WERI-Rb-1 (cell line): ENCODE measurements at places on chromosomes 16 and 17.
A peak's percentile ranks its signal among the peaks of the same experiment; 100 is the strongest.

- DNase-seq, result no peak
Measured at GRCh38 chr17:15942207-15942833, 2.6 kb upstream of the ADORA2B start.

DNA sequence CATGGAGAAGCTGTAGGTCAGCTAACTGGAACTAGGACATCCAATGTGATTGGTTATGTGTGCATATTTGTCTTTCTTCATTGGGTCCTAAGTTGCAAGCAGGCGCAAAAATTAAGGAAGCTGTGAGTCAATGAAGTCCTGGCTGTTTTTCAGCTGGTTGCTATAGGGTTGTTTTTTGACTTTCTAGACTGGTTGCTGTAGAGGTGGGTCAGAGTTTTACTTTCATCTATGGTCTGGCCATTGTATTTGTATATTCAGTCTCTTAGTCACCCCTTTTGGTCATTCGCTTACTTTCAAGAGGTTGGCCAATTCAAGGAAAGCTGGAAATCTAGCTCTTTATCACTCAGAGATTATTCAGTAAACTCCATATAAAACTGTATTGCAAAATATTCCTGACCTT is 62.0 kb upstream of the AMZ2 start:
- no peak for DNase-seq

GRCh38 chr16:6803176-6803575 is 529.5 kb upstream of the RBFOX1 start:
- DNase-seq, result no peak

GRCh38 chr16:22318690-22319358 is 21.6 kb downstream of the POLR3E start:
- peak; percentile 57 for DNase-seq

DNA sequence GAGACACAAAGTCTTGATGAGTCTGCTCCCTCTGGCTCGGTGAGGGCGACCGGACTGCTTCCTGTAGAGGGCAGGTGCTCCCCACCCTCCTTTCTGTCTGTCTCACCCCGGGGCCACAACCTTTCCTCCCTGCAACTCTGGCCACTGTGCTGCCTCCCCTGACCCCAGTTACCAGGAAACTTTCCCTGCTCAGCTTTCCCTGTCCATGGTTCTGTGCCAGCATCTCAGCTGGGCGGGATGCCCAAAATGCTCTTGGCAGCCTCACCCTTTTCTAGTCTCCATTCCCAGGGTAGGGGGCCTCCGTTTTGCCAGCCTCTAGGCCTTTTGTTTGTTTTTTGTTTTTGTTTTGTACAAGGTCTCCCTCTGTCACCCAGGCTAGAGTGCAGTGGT is 1.4 kb downstream of the PLD2 start:
- DNase-seq, result no peak

DNA sequence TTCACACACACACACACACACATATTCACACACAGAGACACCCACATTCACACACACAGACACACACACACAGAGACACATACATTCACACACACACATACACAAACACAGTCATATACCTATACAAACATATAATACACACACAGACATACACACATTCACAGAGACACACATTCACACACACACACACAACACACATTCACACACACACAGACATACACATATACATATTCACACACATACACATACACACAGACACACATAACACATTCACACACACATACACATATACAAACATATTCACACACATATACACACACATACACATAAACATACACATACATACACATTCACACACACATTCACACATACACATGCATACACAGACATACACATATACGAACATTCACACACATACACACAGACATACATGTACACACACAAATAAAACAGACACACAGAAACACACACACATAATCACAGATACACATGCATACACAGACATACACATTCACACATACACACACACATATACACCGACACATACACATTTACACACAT is 7.9 kb downstream of the PRCD start:
- no peak for DNase-seq

DNA sequence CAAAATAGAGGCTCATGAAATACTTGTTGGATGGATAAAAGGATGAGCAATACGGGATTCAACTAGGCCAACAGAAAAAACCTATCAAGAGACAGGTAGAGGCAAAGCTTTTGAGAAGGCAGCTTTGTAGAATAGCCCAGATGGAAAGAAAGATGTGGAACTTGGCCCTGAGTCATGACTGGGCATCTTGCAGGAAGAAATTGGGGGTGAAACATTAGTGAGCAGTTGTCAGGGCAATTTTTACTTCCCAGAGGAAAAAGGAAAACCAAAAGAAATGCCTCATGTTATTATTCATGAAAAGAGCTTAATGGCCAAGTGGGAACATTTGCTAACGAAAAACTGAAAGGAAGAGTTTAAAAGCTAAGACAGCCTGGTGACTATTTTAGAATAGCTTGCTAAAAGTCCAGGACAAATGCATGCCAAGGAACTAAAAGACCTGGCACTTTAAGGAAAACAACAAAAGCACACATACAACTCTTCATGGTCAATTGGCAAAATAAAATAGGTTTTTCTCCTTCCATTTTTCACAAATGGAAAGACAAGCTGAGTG is 180.1 kb downstream of the HS3ST3A1 start:
- no peak for DNase-seq

GRCh38 chr16:30728899-30729672 is 19.1 kb upstream of the PHKG2 start:
- no peak for DNase-seq

GRCh38 chr17:44518032-44518431 is 14.8 kb upstream of the GPATCH8 start:
- DNase-seq, result no peak

- DNase-seq, result no peak
Measured at GRCh38 chr16:2157480-2158261, 2.1 kb downstream of the TRAF7 start.

- DNase-seq, result no peak
Measured at GRCh38 chr17:64269687-64270649, 6.9 kb upstream of the TEX2 start.

GRCh38 chr16:56351481-56351880 is 73.9 kb downstream of the AMFR start:
- no peak for DNase-seq

DNA sequence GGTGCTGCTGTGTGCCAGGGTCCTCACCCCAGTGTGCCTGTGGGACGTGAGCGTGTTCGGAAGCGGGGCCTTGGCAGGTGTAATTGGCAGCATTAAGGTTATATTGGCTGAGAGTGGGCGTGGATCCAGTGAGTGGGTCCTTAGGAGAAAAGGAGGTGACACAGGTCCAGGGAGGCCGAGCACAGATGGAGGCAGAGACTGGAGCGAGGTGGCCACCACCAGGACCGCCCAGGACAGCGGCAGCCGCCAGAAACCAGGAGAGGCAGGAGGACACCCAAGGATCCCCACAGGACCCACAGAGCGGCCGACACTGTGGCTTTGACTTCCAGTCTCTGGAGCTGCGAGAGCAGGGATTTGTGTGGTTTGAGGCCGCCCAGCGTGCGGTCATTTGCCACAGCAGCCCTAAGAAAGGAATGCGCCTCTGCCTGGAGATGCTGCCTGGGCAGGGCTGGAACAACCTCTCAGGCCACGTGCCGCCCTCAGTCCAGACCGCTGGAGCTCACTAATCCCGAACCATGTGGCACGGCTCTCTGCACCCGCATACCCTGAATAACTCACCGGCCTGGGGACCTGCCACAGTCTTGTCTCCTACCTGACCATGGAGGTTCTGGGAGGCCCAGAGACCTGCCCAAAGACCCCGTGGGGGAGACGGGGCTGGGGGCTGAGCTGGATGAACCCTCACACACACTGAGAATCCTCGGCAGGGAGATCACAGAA is 45.4 kb downstream of the SOX8 start:
- no peak for DNase-seq

DNA sequence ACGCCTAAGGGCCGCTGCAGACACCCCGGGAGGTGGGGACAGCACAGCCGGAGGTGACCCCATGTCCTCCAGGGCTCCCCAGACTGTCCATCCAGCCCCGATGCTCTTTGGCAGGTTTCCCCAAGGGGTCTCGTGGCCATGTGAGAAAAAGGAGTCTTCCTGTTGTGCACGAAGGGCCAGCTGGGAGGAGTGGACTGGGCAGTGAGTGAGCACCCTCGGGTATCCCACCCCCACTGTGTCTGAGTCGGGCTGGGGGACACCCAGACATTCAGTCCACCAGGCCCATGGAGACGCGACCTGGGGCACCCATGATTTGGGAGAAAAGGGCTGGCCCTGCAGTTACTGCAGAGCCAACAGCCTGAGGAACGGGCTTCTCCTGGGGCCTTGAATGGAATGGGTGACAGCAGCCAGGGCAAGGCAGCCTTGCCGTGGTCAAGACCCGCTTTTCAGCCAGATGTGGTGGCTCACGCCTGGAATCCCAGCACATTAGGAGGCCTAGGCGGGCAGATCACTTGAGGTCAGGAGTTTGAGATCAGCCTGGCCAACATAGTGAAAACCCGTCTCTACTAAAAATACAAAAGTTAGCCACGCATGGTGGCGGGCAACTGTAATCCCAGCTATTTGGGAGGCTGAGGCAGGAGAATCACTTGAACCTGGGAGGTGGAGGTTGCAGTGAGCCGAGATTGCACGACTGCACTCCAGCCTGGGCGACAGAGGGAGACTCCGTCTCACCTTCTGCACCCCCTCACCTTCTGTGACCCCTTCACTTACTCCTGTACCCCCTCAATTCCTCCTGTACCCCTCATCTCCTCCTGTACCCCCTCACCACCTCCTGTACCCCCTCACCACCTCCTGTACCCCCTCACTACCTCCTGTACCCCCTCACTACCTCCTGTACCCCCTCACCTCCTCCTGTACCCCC is 24.1 kb upstream of the CAPN15 start:
- no peak for DNase-seq

DNA sequence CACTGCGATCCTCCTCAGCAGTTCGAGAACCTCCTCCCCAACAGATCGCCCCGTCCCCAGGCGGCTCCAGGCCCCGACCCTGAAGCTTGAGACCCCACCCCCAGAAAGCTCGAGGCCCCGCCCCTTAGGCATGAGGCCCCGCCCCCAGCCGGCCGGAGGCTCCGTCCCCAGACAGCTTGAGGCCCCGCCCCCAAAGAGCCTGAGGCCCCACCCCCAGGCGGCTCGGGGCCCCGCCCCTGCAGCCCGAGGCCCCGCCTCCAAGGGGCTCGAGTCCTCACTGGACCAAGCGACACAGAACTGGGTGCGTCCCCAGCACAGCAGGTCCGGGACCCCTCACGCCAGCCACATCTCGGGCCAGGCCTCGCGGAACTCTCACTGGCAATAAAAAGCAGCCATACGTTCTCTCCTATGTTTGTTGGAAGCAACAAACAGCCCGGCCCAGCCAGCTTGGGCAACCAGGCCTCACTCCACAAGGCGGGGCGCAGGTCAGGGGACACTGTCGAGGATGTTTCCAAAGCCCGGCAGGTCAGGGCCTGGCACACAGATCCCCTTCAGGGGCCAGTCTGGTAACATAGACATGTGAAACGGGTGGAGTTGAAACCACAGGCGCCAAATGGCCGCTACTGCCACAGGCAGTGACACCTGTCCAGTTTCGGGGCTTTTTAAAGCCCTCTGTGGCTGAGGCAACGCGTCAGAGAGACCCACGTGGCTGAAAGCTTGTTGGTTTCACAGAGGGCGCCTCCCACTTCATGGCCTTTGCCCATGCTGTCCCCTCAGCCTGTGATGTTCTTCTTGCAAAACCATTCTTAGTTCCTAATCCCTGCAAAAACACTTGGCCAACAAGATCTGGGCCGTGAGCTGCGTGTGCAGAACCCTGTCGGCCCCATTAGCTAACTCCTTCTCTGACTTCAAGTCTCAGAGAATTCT is 224.2 kb downstream of the PARN start:
- DNase-seq, result no peak

- DNase-seq, result no peak
Measured at GRCh38 chr16:10561425-10561824, 19.0 kb downstream of the EMP2 start.

- DNase-seq, result no peak
Measured at GRCh38 chr17:55996826-55997225, 156.4 kb upstream of the ANKFN1 start.

DNA sequence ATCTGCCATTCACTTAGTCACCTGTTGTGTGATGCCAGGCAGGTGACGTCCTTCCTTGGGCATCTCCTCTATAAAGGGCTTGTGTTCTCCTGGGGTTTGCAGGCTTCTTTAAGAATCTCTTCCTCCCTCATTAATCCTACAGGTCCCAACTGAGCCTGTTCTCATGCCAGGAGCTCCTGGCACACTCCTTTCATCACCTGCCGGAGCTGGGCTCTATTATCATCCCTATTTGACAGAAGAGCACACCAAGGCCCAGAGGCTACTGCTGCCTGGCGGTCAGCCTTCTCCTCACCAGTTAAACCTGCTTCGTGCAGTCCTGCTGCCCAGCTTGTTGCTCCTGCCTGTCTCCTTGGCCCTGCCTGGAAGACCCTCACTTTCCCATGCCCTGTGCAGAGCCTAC is 51.2 kb downstream of the RAI1 start:
- DNase-seq, result no peak

DNA sequence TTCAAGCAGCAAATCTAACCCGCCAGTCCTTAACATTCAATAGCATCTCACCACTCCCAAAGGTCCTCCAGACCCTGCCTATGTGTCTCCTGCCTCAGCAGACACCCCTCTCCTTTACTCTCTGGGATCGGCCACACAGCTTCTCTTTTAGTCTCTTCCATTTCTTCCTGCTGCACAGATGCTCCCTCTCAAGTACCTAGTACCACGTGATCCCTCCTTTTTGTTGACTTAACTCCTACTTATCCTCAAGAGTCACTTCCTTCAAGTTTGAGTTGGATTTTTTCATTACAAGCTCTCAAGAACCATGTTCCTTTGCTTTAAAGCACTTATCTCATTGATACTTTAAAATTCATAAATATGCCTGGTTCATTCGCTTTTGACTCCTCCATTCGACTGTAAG is 24.9 kb downstream of the AMFR start:
- no peak for DNase-seq

GRCh38 chr17:76626442-76626841 is 17.1 kb downstream of the ST6GALNAC1 start:
- no peak for DNase-seq

- DNase-seq, result no peak
Measured at GRCh38 chr17:72462814-72463213, 342.0 kb downstream of the SOX9 start.

- no peak for DNase-seq
Measured at GRCh38 chr17:75637143-75637538, 3.9 kb downstream of the SMIM5 start.

DNA sequence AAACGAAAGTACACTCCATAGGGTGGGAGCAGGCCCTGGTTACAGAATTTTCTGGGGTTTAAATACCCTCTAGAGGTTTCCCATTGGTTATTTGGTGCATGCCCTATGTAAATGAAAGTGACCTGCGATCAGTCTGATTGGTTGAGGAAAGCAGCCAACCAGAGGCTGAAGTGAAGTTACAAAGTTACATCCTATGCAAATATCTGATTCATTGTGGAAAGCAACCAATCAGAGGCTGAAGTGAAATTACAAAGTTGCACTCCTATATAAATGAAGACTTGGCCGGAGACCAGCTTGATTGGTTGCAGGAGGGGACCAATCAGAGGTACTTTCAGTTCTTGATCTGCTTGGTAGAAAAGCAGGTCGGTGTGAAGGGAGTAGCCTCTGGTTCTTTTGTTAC is 24.4 kb downstream of the NAA60 start:
- no peak for DNase-seq

- no peak for DNase-seq
Measured at GRCh38 chr16:24993722-24994686, 21.2 kb downstream of the ARHGAP17 start.
